Kidney tubule cell (primary cell): ENCODE measurements at places on chromosomes 12 and 14.
A peak's percentile ranks its signal among the peaks of the same experiment; 100 is the strongest.

- no peak for DNase-seq
These were observed 5.7 kb downstream of the L3HYPDH start for GRCh38 chr14:59478540-59478939.

- no peak for DNase-seq
These were observed 144.9 kb downstream of the LRIG3 start for GRCh38 chr12:58775396-58775795.

DNA sequence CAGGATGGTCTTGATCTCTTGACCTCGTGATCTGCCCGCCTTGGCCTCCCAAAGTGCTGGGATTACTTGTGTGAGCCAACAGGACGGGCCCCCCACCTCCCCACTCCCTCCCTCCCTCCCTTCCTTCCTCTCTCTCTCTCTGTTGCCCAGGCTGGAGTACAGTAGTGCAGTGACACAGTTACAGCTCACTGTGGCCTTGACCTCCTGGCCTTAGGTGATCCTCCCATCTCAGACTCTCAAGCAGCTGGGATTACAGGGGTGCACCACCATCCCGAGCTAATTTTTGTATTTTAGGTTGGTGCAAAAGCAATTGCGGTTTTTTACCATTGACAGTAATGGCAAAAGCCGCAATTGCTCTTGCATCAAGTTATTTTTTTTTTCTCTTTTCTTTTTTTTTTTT lies 19.2 kb upstream of the ANAPC5 start:
- no peak for DNase-seq

DNA sequence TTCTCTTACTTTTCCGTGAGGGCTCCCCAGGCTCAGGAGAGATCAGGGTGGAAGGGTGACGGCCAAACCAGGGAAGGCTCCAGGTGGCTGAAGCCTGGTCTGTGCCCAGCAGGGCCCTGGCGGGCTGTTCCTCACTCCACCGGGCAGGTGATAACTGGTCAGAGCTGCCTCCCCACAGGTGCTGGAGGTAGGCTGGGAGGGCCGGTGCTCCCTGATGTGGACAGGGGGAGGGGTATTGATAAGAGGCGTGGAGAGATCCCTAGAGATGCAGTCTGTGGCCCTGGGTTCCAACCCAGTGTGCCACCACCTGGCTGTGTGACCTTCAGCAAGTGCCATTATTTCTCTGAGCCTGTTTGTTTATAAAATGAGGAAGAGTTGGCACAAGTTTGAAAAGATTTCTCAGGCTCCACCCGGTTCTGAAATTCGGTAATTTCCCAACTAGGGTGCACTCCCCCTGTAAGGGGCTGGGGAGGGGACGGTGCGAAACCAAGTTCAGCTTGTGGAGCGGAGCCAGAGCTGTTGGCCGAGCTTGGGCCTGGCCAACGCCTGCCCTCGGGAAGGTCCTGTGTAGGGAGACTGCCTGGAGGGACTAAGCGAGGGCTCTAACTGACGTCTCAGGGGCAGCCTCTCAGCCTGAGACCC lies 1.0 kb upstream of the NR4A1 start:
- peak; percentile 11 for DNase-seq
